ENCODE measurements at places on chromosomes 6 and 20. TPM values are rescaled to one million over a fixed set of nuclear protein-coding genes. Genes with fewer than 3 reads are reported as not detected.

GRCh38 chr6:109002051-109002697, 92.5 kb downstream of the SESN1 start:
- no peaks in the 10 kb centered on the region for H3K27me3 ChIP-seq
- peaks cover 17% of the 10 kb centered on the region for H3K36me3 ChIP-seq
- H3K27ac ChIP-seq, result no peak overlapping the region

DNA sequence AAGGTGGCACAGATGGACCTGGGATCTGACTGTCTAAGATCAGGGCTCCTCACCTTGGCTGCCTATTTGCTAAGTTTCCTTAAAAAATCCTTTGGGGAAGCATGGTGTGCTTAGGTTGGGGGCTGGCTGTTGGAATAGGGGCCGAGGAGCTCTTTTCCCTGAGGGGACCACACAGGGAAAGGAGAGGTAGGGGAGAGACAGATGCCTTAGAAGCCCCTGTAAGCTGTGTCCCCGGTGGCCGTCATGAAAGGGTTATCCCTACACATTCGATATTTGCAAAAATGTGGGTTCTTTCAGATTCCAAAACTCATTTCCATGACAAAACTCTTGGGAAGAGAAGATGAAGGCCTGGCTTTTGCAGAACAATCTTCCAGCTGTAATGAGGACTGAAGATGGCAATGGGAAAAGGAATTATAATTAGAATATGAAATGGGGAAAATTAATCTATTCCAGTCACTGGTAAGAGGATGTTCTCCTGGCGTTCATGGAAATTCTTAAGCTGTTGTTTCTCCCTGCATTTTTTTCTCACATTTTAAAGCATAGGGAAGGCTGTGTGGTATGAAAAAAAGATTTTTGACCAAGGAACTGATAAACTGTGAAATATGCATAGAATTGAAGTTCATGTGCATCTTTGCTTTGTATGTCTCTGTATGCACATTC, 53.8 kb downstream of the TOX2 start:
- peaks cover 30% of the 10 kb centered on the region for H3K4me1 ChIP-seq
- H3K27ac ChIP-seq, result peak overlapping the region; percentile 33
- DNase-seq, result no peak
- H3K4me3 ChIP-seq, result no peak overlapping the region
- no peaks in the 10 kb centered on the region for H3K27me3 ChIP-seq

DNA sequence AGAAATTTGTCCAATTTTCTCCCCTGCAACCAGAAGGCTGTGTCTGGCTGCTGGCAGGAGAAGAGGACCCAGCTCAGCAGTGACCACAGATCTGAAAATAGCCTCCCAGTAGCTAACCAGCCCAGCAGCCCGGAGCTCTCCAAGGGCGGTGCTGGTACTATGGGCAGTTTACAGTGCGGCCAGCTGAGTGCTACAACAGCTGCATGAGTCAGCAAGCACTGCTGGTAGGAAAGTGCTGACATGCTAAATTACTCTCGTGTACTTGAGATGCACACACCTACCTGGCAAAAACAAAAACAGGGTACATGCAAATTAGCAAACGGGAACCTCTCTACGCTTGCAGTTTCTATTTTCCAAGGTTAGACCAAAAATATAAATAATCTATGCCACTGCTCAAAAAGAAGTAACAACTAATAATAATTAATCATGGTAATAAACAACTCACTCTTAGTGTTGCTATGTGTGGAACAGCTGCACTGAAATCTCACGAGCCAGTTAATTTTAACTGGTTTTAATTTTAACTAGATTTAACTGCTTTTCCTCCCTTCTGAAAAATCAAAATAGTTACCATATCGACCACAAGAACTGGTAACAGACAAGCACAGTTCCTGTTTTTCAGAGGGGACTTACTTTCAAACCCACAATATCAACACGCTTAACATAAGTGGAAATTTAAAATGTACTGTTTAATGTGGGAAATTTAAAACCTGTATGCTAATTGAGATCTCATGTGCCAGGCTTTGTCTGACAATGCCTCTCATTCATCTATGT, 10.8 kb downstream of the BACH2 start:
- peaks cover 43% of the 10 kb centered on the region for H3K4me1 ChIP-seq
- no peak for DNase-seq

- H3K27me3 ChIP-seq, result no peaks in the 10 kb centered on the region
- no peak overlapping the region for H3K4me3 ChIP-seq
- no peaks in the 10 kb centered on the region for H3K4me1 ChIP-seq
- H3K36me3 ChIP-seq, result no peaks in the 10 kb centered on the region
- H3K27ac ChIP-seq, result no peak overlapping the region
- no peak for DNase-seq
These were observed 40.0 kb upstream of the CD2AP start for GRCh38 chr6:47437592-47437991.

DNA sequence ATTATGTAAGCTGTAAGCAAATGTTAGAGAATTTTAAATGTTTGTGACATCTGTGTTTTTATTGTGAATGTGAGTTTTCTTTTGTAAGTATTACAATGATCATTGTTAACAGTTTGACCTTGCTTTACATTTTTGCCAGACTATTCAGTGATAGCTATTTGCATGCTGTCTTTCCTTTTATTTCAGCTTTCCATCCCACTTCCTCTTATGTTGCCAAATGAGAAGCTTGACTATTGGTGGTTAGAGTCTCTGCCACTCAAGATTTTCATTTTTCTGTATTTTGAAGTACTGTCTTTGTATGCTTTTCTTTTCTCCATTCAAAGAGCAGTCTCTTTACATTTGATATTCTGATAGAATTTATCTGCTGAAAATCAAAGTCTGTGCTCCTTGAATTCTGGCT, 104.1 kb downstream of the PRIM2 start:
- H3K27ac ChIP-seq, result no peak overlapping the region
- no peak overlapping the region for H3K4me3 ChIP-seq
- H3K36me3 ChIP-seq, result no peaks in the 10 kb centered on the region
- DNase-seq, result no peak
- H3K27me3 ChIP-seq, result no peaks in the 10 kb centered on the region

DNA sequence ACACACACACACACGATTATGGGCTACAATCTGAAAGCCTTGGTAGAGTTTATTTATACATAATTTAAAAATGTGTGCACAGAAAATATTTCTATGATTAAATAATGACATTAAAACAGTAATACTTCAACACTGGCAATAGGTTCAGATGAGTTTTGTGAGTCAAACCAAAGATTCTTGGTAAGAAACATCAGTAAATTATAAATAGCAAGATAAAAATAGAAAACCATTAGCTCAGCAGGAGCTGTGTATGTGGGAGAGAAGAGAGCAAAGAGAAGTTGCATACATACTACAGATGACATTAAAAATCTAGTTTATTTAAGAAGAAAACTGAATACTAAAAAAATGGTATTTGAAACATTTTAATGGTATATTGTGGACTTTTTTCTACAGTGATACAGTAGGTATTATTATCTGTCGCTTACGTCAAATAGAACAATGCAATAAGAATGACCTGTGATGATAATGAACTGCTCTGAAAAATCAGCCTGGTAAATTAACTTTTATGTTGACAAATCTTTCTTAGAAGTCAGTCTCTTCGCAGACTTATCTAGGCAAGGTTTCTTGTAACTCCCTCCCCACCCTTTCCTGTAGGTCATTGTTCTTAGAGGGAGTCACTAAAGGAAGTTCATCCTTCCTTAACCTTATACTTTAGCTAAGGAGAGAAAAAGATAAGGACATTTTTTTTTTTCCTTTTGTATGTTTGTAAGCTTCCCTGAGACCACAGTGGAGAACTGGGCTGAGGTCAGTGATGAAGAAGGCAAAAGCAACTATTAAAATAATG, 149.3 kb downstream of the GJA1 start:
- H3K27me3 ChIP-seq, result no peaks in the 10 kb centered on the region
- H3K4me1 ChIP-seq, result no peaks in the 10 kb centered on the region
- no peaks in the 10 kb centered on the region for H3K36me3 ChIP-seq
- H3K27ac ChIP-seq, result no peak overlapping the region
- DNase-seq, result no peak

DNA sequence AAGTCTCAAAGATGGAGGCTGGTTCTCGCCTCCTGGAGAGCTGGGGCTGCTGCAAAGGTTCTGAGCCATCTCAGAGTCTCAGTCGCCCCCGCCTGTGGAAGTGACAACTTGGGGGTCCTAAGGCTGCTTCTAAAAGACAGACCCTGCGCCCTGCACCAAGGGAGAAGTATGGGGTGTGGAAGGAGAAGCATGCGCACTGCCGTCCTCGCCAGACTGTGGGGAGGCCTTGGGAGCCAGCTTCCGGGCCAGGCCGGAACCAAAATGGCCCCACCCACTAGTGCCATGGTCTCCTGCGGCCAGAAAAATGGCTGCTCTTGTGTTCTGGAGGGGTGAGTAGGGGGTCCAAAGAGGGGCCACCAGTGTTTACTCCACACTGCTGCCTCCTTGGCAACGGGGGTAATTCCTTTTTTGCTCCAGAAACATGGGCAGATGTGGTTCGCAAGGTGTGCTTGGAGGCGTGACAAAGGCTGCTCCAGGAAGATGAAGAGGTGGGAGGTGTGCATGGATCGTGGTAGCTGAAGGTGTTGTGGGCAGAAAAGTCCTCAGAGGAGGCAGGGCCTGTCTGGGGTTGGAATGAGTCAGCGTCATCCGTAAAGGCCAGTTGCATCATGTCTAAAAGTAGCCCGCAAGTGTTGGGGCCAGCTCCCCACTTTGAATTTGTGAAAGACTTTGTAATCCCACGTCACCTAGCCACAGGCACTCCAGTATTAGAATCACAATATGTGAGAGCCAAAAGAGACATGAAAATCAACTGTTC, 329.8 kb upstream of the SOX4 start:
- no peaks in the 10 kb centered on the region for H3K4me1 ChIP-seq
- H3K27ac ChIP-seq, result no peak overlapping the region
- no peaks in the 10 kb centered on the region for H3K36me3 ChIP-seq

The LTB gene
- polyA plus RNA-seq, result 128 TPM

The ACTL10 gene
- polyA plus RNA-seq, result 2.8 TPM

The CLPSL1 gene
- 0.14 TPM for polyA plus RNA-seq

All from thymus (tissue), 14 donors.